Activated naive CD8-positive, alpha-beta T cell treated with anti-CD3 and anti-CD28 coated beads, Interleukin-2, amount 10 ng/mL, durations not matched to agents 7 days and 5 days (primary cell): ENCODE measurements at places on chromosomes 2 and 18.

DNA sequence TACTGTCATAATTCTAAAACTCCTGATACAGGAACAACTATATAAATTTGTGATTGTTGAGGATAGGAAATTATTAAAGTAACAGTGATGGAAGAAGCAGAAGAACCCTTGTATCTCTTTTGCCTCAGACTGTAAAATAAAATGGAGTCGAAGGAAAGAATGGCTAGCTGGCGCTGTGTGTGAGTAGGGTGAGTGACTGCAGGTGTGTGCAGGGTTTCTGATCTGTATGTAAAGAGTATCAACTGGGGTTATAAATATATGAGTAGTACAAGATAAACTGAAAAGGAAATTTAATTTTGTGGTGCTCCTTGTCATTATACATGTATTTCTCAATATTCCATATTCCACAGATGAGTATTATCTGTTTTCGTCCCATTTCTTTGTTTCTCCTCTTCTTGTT, 15.2 kb downstream of the POLI start:
- DNase-seq, result no peak

GRCh38 chr2:121189661-121190381, 95.2 kb downstream of the TFCP2L1 start:
- DNase-seq, result no peak

- no peak for DNase-seq
Measured at GRCh38 chr2:145199042-145199441, 679.1 kb upstream of the ZEB2 start.

DNA sequence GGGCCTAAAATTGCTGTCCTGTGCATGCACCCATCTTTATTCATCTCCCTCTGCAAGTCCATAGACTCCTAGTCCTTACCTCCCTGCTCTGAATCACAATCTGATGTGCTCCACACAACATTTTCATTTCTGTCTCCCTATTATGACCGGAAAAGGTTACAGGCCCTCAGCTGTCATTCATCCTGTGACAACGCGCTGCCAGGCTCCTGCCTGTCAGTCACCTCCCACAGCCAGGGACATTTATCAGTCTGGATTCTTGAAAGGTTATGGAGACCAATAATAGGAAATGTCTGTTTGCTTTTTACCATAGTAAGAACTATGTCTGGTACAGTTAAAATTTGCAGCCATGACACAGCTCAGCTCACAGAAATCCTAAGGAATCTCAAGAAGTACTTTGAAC, 197.1 kb downstream of the RDH14 start:
- no peak for DNase-seq

DNA sequence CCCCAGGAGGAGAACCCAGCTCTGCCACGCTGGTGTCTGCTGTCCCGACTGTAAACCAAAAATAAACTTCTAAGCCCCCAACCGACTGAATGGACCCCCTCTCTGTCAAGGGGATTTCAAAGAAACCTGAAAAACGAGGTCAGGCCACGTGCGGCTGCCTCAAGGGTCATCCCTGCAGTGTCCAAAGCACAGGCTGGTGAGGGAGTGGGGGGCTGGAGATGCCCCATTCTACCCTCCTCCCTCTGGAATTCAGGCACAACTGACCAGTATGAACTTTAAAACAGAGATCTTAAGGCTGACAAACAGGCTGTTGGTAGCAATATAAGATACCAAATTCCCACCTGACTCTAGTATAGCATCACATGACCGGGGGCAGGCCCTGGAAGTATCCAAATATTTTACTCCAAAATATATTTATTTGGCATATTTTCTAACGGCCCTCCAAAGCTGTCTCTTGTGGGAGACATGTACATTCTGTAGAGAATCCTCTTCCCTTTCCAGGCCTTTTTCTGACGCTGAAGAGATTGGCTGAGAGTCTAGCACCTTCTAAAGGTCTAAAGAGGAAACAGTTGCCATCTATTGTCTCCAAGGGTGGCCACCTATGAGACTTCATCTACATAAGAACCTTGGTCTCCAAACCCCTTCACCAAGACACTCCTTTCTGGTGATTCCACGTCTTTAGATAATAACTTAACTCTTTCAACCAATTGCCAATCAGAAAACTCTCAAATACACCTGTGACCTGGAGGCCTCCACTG, 40.4 kb upstream of the CTDP1 start:
- DNase-seq, result no peak
